HFFc6 (cell line): ENCODE measurements at places on chromosomes 4 and X. TPM values are rescaled to one million over a fixed set of nuclear protein-coding genes. Genes with fewer than 3 reads are reported as not detected.

RHOXF2B gene
- not detected in 3 replicates for total RNA-seq

LRCH2 gene
- total RNA-seq, result 5.6 to 7.2 TPM (median 6.0 TPM) in 3 replicates

OPRPN gene
- total RNA-seq, result not detected in 3 replicates

FGFBP2 gene
- not detected in 3 replicates for total RNA-seq

TRIML2 gene
- 0.87 to 2.3 TPM (median 1.2 TPM) in 3 replicates for total RNA-seq

ADH6 gene
- total RNA-seq, result not detected in 3 replicates

IL15 gene
- 2.0 to 3.9 TPM (median 2.9 TPM) in 3 replicates for total RNA-seq

HMGB2 gene
- 53.0 to 109 TPM (median 81.9 TPM) in 3 replicates for total RNA-seq

RTL5 gene
- total RNA-seq, result 1.5 and 1.9 TPM in 2 replicates

PNMA6F gene
- total RNA-seq, result not detected in 3 replicates

TMPRSS11B gene
- not detected in 3 replicates for total RNA-seq

CNGA1 gene
- not detected in 3 replicates for total RNA-seq

WDR1 gene
- total RNA-seq, result 701 to 781 TPM (median 780 TPM) in 3 replicates

GRCh38 chrX:107360788-107361360 is 88.6 kb upstream of the FRMPD3 start:
- DNase-seq, result no peak

DNA sequence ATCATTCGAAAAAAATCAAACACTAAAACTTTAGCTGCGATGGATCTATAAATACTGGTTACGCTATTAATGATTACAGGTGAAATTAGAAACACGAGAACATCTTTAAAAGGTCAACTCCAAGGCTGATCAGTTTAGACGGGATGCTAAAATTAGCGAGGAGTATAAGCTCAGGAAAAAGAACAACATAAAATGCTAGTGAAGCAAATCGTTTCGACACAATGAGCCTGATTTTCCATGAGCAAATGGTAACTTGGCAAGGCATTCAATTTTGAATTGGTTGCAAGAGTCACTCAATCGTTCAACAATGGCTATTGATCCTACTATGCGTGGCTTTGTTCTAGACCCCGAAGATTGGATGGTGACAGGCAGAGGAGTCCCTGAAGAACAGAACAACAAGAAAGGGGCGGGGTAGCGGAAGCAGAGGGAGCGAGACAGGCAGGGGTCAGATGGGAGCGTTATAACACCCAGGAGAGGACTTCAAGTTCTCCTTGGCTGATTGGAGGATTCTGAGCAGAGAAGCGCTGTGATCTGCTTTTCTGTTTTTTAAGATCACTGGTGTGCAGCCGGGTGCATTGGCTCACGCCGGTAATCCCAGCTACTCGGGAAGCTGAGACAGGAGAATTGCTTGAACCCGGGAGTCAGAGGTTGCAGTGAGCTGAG is 146.5 kb downstream of the RBM47 start:
- no peak for DNase-seq

DNA sequence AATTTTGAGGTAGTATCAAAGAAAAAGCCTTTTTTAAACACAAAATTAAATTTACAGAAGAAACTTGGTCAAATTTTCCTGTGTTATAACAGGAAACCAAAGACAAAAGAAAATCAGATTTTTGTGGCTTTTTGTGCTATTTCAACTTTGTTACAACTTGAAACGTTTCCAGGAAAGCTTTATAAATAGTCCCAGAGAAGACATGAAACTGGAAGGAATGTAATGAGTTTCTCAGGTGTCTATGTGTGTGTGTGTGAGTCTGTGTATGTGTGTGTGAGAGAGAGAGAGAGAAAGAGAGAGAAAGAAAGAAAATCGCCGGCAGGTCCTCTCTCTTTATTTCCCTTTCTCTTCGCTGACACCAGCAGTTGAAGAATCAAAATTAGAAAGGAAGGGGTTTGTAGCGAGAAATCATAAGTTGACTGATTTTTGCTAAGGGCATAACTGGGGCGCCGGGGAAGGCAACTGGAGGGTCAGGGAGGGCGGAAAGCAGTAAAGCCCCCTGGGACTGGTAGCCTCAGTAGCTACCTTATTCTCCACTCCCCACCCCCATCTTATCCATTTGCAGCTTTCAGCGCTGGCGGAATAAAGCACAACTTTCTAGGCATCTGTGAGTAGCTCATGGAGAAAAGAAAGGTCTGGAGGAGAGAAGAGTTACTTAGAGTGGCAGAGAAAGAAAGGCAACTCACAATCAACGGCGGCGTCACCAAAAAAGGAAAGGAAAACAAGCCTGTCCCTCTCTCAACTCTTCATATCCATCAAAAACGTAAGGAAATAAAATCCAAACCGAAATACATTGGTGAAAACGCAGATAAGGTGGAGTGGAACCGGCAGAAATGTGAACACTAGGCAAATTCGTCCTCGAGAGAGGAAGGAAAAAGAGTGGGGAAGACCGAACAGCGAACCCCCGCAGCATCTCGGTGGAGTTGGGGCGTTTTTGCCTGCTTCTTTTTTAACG is 1.3 kb downstream of the TMEM47 start:
- no peak for DNase-seq

- DNase-seq, result no peak
Measured at GRCh38 chr4:169108303-169108702, 98.2 kb upstream of the CBR4 start.

DNA sequence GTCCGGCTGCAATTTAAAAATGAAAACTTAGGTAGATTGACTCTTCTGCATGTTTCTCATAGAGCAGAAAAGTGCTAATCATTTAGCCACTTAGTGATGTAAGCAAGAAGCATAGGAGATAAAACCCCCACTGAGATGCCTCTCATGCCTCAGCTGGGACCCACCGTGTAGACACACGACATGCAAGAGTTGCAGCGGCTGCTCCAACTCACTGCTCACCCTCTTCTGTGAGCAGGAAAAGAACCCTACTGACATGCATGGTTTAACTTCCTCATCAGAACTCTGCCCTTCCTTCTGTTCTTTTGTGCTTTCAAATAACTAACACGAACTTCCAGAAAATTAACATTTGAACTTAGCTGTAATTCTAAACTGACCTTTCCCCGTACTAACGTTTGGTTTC is 41.0 kb downstream of the MAP7D3 start:
- DNase-seq, result no peak

GRCh38 chrX:25523574-25524540 is 508.1 kb upstream of the ARX start:
- DNase-seq, result no peak

DNA sequence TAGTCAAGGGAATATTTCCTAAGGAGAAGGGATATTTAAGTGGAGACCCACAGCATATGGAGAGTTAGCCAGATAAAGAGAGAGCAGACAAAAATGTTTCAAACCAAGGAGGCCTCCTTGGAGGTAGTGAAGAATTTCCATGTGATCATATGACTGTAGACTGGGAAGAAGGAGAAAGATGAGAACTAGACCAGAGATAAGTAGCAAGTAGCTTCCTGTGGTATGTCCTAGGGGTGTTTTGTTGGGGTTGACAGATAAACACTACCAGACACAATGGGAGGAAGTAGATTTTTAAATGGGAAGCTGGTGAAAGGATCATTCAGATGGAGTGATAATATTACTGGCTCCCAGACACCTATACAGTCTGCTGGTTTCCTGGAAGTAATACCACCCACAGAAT is 13.6 kb downstream of the SYAP1 start:
- no peak for DNase-seq

GRCh38 chr4:76342803-76343202 is 36.3 kb downstream of the STBD1 start:
- DNase-seq, result no peak

- no peak for DNase-seq
Measured at GRCh38 chrX:78643874-78644273, 15.3 kb downstream of the RTL3 start.

GRCh38 chr4:18439311-18439710 is 417.8 kb upstream of the LCORL start:
- DNase-seq, result no peak

DNA sequence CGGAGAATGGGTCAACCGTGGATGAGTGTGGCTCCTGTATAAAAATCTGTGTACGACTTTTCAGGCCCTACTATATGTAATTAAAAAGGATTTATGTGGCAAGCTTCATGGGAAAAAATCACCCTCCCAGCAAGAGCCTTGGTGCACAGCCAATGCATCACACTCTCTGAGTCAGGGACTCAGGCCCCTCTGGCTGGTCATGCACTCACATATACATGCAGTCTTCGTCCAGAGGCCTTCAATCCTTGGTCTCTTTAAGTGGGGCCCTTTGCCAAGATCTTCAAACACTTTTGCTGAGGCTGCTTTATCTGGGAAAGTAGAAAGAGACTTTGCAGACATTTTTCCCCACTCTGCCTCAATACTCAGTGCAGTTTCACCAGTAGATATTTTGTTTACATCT is 311.4 kb upstream of the FSTL5 start:
- DNase-seq, result no peak

GRCh38 chrX:155873188-155873587 is 8.0 kb upstream of the VAMP7 start:
- DNase-seq, result no peak

- no peak for DNase-seq
Measured at GRCh38 chrX:9912351-9913145, 54.6 kb upstream of the CLDN34 start.

DNA sequence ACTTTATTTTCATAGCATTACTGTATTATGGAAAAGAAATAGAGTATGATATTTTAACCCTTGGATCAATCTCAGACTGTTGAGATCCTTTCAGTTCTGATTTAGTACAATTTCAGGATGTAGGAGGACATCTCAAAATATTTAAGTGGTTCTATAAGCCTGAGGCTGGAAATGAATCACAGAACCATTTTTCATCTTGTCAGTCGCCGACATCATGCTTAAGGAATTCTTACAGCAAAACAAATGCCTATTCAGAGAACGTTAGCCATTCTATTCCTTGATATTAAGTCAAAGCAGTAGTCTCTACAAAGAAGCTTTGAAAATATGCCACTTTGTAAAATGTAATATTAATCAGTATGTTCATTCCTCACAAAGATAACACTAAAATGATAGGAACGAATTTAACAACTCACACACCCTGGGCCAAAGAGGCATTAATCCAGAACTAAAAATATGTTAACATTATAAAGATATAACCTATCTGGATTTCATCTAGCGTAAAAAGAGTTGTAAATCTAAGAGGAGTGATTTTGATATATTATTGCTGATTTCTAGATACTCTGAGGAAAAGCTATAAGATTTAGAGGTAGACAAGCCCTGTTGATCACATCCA is 152.0 kb downstream of the GASK1B start:
- DNase-seq, result peak; percentile 80

GRCh38 chrX:71650333-71650969 is 16.9 kb upstream of the LOC101059915 start:
- no peak for DNase-seq

DNA sequence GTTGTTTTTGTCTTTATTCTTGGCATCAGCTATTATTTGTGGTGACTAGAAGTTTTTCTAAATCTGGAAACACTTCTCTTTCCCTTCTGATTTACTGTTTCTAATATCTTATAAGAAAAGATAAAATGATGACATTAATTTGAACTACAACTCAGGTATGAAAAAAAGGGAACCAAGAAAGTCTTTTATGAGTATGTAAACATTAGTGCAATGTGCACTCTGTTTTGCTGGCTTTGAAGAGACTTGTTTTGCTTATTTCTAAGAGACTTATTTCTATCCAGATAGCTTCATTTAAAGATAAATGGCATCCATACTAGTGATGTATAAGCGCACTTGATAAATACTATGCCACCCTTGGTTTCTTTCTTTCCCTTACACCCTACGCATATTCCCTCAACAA is 10.1 kb upstream of the AMBN start:
- DNase-seq, result no peak

GRCh38 chr4:147924604-147925412 is 192.9 kb downstream of the ARHGAP10 start:
- DNase-seq, result peak; percentile 14

GRCh38 chrX:69291116-69291515 is 125.9 kb upstream of the PJA1 start:
- DNase-seq, result no peak

DNA sequence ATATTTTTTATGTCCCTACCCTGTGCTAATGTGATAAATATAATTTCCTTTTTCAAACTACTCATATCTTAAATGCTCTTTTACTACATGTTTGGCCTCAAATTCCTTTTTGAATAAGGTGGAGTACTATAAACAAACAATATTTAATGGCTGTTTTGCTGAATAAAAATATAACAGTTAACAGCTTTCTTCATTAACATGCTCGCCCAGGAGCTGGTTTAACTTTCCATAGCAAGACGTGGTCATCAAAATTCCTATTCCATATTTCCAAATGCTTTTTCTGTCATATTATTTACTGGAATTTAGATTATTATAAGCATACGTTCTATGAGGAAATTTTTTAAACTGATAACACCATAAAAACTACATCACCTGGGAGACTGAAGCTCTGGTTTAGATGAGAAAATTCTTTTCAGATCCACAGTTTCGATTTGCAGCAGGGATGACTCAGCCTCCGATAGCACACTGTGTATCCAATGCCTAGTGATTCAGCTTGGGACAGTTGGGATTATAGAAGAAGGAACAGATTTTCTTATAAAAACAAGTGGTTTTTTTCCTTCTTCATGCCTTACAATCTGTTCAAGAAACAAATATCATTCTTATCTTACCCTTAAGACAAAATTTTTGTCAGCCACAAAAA is 129.1 kb downstream of the FBXO8 start:
- peak; percentile 35 for DNase-seq
